ENCODE measurements at places on chromosomes 11 and 22.

GRCh38 chr11:65503949-65504673 lies 5.3 kb downstream of the MALAT1 start:
- peak; percentile 60 for DNase-seq

DNA sequence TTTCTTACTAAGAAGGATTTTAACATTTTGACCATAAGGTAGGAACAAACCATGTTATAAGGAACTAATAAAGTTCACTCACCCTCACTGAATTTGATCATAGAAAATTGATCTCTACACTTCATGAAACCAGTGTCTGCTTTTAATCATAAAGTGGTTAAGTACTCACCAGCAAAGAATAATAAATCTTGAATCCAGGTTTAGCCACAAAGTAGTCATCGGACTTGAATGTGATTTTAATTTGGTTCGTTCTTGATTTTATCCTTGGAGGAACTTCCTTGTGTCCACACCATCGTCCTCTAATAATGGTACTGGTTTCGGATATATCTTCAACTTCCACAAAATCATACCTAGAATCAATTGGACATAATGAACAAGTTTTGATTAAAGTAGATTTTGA lies 40.5 kb upstream of the DDI1 start:
- no peak for DNase-seq

- DNase-seq: no peak
Measured at GRCh38 chr22:49365910-49366309, 461.8 kb downstream of the BRD1 start.

- no peak for DNase-seq
Measured at GRCh38 chr11:118046051-118046963, 30.6 kb upstream of the TMPRSS4 start.

All from hematopoietic multipotent progenitor cell treated with erythropoietin and hydrocortisone succinate and interleukin-3 and kit ligand, for 15 days (in vitro differentiated cells).